ENCODE measurements at places on chromosomes 12 and 14.
A peak's percentile ranks its signal among the peaks of the same experiment; 100 is the strongest.

DNA sequence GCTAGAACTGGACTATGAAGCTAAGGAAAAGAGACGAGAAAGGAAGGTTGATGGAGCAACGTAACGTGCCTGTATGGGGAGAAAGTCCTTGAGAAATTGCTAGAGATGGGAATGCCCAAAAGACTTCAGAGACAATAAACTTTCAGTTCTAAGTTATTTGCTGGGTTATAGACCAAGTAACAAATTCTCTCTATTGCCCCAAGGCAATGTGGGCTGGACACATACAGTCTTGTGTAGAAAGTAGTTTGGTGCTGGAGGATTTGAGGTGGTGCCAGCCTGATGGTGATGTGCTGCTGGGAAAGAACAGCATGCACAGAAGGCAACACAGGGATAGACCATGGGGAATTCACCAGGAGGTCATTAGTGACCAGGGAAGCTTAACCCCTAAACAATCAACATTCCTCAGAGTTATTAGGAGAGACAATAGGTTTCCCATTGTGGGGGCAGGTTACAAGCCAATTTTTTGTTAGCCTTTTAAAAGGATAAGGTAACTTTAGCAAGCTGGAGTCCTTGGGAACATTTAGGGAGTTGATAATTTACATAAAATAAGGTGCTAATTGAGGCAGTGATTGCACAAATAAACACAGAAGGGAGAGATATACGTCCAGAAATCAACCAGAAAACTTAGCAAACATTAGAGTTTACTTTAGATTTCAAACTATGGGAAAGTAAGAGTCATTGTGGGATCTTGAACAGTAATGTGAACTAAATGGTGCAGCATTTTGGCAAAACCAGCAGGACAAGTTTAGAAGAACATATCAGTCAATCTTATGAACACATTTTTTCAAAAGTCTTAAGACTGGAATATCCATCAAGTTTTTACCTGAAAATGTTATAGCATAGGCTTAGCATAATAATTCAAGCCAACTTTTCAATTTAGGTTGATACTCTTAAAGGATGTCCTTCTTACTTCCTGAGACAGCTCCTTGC is 61.4 kb downstream of the LMNTD1 start:
- DNase-seq, result no peak

DNA sequence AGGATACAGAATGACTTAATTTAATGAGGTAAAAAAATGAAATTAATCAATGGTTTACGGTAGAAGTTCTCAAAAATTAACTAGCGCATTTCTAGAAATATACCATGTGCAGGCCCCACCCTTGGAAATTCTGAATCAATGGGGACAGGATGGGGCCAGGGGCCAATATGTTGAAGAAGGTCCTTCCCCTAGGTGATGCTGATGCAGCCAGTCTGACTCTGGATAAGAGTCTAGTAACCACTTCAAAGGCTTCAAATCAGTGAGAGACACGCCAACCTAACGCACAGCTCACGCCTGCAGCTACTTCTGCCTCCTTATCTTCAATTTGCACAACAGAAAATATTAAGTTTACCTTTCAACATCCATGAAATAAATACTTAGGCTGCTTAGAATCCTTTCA is 14.9 kb downstream of the GIT2 start:
- DNase-seq, result no peak

DNA sequence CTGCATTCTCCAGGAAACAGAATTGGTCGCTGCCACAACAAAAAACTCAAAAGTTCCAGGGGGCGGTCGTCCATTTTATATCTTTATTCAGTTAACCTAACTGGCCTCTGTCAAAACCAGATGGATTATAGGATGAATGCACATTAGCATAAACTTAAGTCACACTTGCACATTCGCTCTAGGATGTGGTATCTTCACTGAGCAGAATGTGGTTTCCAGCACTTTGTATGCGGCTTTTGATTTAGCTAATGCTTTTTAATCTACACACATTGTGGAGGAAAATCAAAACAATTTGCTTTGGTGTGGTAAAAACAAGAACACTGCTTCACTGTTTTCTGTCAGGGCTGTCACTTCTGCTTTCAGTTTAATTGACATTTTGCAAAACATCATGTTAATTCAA is 4.5 kb downstream of the TAS2R50 start:
- no peak for DNase-seq

DNA sequence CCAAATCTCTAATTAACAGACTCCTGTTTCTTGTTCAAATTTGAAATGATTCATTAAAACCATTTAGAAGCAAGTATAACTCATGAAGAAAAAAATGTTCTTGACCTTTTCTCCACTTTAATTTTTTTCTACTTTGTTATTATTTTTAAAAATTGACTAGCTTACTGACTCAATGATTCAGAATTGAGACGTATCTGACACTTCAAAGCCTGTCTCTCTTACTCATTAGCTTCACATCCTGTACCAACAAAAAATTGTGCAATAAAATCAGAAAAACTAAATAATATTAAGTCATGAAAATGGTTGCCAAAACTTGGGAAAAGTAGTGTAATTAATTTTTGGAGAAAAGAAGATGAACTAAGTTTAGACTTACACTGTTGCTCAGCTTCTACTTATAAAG is 331.2 kb downstream of the SLC16A7 start:
- DNase-seq, result no peak

GRCh38 chr14:51442513-51443175 is 202.6 kb downstream of the TMX1 start:
- peak; percentile 65 for DNase-seq
